ENCODE measurements at places on chromosomes 7 and 10.

DNA sequence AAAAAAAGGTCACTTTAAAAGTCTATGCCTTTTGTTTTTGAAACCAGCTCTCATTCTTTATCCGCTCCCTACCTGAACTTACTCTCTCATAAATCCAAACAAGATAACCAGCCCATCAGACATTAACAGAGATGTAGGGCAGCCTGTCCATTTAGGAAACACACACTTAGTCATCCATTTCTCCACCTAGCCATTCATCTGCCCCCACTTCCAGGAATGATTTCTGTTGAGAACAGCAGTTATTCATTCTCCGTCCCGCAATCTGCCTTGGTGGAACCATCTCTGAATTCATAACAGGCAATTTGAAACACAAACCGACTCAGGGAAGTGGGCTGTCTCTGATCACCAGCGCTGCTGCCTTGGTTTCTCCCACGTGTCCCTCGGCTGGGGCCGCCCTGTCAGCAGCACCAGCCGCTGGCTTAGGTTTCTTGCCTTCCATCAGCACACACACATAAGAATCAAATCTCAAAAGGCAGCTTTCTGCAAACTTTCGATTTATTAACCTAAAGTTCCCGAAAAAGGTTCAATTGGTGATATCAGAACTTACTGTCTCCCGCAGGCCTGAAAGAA lies 528.2 kb upstream of the NRP1 start:
- DNase-seq = no peak

GRCh38 chr10:5694573-5694972 lies 9.9 kb downstream of the TASOR2 start:
- no peak for DNase-seq

DNA sequence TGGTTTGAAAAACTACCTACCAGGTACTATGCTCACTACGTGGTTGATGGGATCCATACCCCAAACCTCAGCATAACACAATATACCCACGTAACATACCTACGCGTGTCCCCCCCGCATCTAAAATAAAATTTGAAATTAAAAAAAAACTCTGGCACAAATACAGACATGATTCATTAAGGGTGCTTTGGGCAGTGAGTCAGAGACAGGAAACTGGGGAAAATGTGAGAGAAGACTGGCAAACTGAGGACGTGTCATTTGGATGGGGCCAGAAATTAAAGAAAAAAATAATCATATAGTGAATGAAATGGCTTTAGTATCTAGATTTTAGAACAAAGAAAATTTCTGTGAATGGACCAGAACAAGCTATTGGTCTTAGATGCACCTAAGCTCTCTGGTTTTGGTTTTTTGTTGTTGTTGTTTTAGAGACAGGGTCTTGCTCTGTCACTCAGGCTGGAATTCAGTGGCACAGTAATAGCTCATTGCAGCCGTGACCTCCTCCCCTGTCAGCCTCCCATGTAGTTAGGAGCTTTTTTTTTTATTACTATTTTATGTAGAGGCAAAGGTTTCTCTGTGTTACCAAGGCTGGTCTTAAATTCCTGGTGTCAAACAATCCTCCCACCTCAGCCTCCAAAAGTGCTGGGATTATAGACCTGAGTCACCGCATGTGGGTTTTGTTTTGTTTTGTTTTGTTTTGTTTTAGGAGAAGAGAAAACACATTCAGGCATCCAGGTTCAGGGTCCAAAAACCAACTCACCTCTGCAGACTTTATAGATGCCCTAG lies 5.9 kb upstream of the PRSS58 start:
- DNase-seq = peak; percentile 4

DNA sequence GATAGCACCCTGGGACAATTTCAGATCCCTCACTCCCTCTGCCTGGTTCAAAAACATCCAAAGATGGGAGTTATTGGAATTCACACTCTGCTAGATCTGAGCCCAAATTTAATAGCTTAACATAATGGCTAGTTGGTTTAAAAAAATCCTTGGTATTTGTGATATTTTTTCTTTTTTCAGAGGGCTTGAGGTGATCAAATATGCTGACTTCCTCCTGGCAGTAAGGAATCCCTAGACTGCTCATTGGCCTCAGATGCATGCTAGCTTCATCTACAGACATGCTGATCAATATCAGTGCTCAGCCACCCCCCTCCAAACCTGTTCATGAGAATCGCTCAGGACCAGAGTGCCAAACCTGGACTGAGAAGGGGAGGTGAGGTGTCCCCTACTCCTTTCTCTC lies 74.7 kb upstream of the PLPP4 start:
- no peak for DNase-seq

DNA sequence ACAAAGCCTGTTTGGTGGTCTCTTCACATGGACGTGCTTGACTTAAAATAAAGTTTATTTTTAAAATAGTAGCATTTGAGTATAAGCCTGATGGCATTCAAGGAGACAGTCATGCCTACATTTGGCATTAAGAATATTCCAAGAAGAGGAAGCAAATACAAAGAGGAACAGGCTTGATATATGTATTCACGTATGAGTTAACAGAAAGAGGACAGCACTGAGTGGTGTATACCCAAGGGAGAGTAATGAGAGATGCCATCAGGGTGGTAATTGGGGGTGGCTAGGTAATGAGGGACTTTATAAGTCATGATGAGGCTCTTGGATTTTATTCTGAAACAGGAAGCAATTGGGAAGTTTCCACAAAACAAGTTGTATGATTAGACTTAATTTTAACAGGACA lies 363.3 kb downstream of the SEMA3D start:
- DNase-seq = no peak

DNA sequence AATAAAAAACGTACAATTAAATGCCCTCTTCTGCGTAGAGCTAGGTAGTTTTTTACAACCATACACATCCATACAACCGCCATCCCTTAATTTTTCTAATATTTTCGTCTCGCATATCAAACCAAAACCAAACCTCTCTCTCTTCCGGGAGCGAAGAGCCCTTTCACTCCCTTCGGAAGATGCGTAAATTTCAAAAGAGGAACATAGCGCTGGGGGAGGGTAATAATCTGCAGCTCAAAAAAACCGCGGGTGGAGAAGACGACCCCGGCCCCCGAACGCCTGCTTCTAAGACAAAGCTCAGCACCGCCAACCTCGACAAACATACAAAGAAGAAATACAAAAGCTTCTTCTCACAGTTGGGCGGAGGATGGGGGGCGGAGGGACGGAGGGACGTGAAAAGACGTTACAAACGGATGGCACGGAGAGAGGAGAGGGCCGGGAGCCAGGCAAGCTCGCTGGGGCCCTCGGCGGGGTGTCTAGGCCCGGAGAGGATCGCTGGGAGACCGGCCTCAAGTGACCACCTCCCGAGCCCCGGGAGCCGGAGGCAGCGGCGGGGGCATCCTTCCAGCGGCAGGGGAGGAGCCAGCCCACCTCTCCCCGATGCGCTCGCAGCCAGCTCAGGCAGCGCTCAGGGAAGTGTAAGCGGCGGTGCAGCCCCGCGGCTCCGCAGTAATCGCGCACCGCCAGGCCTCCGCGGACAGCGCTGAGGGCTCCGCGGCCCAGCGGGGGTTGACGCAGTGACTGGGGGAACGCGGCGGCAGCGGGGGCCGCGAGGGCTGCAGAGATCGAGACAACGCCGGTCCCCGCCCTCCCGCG lies 851 bp downstream of the MKRN1 start:
- DNase-seq = peak; percentile 27

DNA sequence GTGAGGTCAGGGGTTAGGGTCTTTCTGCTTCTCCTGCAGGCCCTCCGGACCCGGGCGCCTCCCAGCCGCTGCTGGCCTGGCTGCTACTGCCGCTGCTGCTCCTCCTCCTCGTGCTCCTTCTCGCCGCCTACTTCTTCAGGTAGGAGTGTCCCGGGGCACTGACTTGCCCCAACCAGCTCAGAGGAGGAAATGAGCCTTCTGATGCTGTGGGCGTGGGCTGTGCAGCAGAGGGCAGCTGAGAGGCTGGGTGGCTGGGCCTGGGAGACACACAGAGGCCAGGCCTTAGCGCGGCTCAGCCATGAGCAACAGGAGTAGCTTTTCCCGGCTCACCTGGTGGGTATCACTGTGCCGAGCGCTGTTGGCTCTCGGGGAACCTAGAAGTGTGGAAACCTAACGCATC lies 78.9 kb downstream of the MKI67 start:
- DNase-seq = no peak

DNA sequence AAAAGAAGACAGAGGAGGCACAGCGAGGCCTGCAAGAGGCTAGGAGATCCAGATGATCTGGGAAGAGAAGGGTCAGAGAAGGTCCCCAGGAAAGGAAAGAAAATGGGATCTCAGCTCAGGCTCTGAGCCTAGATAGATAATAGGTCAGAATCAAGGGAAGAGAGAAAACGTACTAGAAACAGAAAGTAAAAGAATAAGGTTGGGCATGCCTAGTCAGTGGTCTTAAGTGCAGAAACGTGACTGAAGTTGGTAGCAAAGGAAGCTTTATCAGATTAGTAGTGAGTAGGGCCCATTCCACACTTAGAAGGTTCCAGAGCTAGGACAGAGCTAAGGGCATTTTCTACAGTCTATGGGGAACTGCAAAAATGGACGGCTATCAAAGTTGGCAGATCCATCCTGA lies 84.8 kb upstream of the ASAH2 start:
- no peak for DNase-seq

GRCh38 chr10:88934900-88935672 lies 17.5 kb downstream of the ACTA2 start:
- peak; percentile 75 for DNase-seq

DNA sequence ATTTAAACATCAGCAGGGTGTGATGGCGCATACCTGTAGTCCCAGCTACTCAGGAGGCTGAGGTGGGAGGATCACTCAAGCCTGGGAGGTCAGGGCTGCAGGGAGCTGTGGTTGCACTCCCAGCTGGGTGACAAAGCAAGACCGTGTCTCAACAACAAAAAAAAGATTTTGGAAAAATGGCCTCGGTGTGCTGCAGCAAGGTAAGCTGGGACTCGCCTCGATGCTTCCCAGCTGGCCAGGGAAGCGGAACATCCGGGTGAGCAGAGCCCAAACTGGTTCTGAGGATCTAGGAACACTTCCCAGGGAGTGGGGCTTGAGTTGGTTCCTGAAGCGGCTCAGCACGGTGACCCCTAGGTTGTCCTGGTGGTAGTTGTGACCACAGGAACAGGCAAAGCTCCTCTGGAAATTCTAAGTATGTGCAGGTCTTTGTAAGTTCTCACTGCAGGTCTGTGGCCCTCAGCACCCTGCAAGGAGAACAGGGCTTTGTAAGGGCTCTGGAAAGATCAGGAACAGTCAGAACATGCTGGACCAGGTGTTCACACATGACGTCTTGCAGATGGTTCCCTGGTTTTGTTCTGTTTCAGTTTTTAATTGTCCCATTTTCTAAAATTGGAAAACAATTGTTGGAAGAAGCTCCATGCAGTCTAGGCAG lies 38.6 kb upstream of the ZMIZ2 start:
- no peak for DNase-seq

DNA sequence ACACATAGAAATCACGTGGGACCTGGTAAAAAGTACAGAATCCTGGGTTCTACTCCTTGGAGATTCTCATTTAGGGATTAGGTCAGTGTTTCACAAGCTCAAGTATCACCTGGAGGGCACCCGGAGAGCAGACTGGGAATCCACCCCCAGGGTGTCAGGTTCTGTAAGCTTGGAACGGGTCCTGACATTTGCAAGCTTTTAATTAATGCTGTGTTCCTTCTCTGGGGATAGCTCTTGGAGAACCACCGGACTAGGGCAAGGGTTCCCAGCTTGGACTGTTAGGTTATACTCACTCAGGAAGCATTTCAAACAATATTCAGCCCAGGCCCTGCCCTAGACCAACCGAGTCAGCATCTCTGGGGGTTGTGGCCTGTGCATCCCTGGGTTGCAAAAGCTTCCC lies 23.0 kb downstream of the TCF7L2 start:
- no peak for DNase-seq

- no peak for DNase-seq
Measured at GRCh38 chr7:16210171-16210570, 211.2 kb downstream of the CRPPA start.

DNA sequence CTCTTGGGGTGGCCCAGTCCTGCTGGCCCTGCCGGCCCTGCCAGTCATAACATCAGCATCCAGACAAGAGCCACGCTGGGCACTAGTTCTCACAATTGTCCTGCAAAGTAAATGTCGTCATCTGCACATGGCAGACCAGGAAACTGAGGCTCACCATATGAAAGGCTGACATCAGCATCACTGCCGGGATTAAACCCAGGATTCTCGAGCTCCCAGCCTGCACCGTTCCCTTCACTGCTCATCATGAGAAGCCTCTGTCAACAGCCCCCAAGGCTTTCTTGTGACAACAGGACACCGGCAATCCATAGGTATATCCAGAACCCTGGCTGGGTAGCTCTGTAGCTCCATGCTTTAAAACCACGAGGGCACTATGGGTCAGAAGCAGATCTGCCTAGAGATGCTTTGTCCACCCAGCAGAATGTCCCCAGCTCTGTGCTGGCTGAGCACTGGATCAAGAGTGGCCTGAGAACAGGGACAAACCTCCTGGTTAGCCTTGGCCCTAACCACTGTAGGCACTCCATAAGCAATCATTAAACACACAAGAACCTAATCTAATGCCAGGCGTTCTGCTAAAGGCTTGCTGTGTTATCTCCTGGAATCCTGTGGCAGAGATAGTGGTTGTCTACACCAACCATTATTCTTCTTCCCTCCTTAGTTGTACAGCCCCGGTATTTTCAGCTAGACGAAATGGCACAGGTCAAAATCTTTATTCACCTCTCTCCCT lies 41.2 kb upstream of the C10orf71 start:
- DNase-seq = no peak

- no peak for DNase-seq
Measured at GRCh38 chr10:5843686-5844344, 30.6 kb upstream of the GDI2 start.

DNA sequence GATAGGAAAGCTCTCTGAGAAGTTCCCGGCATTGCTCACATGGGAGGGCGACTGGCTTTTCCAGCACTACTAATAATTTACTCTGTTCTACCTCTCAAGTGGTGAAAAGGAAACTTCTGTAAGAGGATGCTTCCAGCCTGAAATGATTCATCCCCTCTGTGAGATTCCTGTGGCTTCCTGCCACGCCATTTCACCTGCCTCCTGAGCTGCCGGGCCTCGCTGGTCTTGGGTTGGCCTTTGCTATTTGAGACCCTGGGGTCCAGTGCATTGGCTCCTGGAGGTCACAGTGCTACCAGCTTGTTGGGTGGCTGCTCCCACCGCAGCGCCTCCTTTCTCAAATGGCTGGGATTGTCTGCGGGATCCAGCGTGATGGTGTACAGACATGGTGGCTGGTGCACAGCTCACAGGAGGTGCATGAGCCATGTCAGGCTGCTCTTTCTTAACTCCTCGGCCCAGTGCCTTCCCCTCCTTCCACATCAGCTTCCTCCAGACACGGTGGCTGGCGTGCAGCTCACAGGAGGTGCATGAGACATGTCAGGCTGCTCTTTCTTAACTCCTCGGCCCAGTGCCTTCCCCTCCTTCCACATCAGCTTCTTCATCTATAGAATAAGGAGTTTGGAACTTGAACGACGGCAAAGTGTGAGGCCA lies 42.9 kb upstream of the PCBD1 start:
- peak; percentile 47 for DNase-seq

GRCh38 chr7:151572136-151572535 lies 52.4 kb upstream of the RHEB start:
- DNase-seq = peak; percentile 43
